A172 (cell line): ENCODE measurements at places on chromosomes 4 and X.

DNA sequence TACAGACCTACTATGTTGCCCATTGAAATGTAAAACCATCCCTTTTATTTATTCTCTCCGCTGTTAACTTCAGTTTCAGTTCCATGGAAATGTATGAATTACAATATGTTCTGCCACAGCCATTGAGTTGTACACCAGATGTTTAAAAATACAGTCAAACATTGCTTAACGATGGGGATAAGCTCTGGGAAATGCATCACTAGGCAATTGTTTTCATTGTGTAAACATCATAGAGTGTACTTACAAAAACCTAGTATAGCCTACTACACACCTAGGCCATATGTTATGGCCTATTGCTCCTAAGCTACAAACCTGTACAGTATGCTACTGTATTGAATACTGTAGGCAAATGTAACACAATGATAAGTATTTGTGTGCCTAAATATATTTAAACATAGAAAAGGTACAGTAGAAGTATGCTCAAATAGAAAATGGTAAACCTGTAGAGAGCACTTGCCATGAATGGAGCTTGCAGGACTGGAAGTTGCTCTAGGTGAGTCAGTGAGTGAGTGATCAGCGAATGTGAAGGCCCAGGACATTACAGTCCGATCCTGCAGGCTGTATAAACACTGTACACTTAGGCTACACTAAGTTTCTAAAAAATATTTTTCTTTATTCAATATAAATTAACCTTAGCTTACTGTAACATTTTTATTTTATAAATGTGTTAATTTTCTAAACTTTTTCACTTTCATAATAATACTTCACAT, 2.7 kb upstream of the PF4V1 start:
- no peak for DNase-seq

DNA sequence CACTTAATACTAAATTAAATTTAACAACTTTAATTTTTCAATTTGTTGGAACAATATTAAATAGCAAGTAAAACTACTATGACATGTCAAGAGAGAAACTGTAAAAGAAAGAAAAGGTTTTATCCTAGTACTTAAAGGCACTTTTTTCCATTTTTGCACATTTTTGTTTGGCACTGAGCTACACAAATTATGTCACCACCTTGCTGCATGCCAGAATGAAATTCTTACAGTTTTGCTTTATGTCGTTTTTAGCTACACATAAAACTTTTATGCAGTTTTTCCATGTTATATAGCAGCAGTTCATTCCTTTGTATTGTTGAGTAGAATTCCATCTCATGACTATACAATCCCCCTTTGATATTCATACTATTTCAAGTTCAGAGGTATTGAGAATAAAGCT, 99.1 kb upstream of the RXFP1 start:
- no peak for DNase-seq

GRCh38 chrX:53704294-53704693, 17.8 kb upstream of the HUWE1 start:
- DNase-seq: no peak

GRCh38 chr4:141703497-141703896, 67.1 kb downstream of the IL15 start:
- no peak for DNase-seq

DNA sequence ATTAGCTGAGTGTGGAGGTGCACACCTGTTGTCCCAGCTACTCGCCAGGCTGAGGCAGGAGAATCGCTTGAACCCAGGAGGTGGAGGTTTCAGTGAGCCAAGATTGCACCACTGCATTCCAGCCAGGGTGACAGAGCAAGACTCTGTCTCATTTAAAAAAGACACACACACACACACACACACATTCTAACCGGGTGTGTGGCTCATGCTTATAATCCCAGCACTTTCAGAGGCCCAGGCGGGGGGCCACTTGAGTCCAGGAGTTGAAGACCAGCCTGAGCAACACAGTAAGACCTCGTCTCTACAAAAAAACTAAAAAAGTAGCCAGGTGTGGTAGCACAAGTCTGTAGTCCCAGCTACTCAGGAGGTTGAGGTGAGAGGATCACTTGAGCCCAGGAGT, 152.3 kb downstream of the LRBA start:
- DNase-seq: no peak

DNA sequence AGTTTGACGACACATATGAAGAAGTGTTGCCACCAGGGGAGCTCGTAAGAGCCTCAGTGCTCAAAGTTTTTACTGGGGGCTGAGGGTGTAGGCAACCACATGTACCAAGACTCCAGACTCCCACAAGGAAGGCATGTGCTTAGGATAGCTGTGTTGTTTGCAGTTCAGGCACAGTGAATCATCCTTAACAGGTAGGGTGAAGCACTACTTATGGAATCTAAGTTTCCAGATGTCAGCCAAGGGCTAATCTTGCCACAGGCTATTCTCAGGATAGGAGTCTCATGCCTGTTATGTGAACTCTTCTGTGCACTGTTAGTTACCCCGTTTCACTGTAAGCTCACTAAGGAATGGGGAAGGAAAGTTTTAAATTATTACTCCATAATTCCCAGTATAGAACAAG, 202.6 kb downstream of the TMA16 start:
- peak; percentile 14 for DNase-seq

DNA sequence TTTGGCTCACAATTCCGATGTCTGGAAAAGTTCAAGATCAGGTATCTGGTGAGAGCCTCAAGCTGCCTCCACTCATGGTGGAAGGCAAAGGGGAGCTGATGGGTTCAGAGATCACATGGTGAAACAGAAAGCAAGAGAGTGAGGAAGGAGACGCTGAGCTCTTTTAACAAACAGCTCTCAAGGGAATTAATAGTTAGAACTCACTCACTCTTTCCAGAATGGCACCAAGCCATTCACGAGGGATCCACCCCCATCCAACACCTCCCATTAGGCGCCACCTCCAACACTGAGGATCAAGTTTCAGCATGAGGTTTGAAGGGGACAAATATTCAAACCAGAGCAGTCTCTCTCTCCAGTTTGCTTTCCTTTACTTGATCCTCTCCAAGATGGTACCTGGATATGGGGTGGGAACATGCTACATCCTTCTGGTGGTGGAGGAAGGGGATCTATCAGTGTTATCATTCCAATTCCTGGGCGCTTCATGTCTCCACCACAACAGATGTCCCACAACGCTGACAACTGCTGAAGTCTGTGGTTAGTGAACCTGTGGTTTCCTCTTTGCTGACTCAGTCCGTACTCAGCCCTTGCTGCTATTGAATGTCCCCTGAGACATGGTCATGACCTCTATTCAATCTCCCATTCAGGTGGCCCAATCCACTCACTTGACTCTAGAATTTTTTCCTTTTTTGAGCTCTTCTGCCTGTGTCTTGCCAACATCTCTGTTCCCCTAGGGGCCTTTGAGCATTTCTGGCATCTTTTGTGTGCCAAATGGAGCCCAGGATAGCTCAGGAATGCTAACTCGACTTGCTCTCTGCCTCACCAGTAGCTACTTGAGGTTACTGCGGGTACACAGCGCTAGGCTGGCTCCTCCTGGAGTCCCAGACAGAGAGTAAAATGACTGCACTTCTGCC, 395.2 kb downstream of the MID1IP1 start:
- DNase-seq: peak; percentile 71

- DNase-seq: no peak
Observed at GRCh38 chr4:105483840-105484239, 10.0 kb upstream of the PPA2 start.

- peak; percentile 34 for DNase-seq
Observed at GRCh38 chrX:29687687-29688086, 527.7 kb upstream of the MAGEB2 start.

GRCh38 chrX:11996810-11997209, 141.5 kb upstream of the FRMPD4 start:
- DNase-seq: no peak

GRCh38 chr4:149029056-149029651, 586.9 kb upstream of the NR3C2 start:
- peak; percentile 4 for DNase-seq

DNA sequence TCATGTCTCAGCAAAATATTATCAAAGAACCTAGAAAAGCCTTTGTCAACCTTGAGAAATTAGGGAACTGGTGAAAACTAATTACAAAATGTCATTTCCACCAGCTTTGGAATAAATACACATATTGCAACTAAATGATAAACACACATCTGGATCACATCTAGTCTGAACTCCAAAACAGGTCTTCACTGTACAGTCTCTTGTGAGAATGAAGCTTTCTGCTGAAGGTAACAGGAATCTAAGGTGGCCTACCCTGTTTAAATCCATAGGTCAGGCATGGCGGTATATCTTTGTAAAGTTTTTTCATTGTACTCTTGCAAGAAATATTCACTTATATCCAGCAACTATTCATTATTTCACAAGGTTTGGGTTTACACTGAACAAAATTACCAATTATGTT, 1.7 kb downstream of the SH3D19 start:
- no peak for DNase-seq

DNA sequence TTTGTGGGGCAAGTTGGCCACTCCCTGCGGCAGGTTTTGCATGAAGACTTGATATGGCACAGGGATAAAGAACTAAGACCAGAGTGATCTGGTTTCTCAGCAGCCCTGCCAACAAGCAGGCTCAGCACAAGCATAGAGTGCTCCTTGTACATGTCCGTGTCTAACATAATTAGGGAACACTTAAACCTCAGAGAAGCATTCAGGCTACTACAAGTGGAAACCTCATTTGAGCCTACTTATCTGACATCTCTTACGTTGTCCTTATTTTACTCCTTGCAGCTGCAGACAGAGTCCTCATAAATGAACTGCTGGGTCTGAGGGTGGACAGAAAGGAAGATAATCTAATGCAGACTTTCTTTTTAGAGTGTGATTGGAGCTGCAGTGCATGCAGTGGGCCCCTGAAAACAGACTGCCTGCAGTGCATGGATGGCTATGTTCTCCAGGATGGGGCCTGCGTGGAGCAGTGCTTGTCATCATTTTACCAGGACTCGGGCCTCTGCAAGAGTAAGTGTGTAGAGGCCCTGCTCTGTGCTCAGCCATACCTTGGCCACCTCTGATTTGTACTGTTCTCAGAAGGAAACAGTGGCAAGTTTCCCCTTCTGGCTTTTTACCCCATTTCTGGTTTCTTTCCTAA, 179.1 kb upstream of the ANXA3 start:
- DNase-seq: no peak
